Suprapubic skin (tissue), 4 donors: ENCODE measurements at places on chromosomes 6 and 20.

GRCh38 chr6:53358440-53359094, 9.8 kb upstream of the ELOVL5 start:
- DNase-seq: no peak

GRCh38 chr6:52544602-52545405, 32.1 kb downstream of the TRAM2 start:
- no peak for DNase-seq

DNA sequence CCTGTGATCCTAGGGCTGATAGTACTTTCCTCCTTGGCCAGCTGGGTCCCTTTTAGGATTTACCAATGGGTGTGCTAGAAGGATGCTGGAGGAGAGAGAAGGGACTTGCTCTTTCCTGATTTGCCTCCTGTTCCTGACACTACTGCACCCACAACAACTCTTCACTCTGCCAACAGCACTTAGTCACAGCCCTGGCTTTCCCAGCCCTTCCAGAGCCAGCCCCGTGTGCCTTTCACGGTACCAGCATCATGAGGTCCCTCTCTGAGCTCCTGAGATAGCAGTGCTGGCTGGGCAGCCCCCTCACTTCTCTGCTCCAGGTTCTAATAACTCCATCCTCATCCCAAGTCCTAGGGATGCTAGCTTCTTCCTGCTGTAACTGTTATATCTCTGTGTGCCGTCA, 80.9 kb downstream of the DNAH8 start:
- DNase-seq: no peak

DNA sequence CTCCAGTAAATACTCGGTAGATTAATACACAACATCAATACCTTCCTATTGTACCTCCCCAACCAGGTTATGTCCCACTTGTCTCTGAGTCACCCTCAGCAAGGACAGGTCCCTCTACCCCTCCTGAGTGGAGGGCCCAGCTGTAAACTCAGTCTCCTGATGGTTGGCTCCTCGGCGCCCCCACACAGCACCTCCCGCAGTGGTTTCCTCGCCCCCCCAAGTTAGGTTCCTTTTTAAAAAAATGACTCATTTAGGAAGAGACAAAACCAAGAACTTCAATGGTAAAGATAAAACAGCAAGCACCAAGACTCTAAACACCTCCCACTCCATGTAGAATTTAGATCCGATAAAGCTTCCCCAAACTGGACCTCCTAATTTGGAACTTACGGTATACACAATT, 83.5 kb downstream of the TRERF1 start:
- peak; percentile 45 for DNase-seq

DNA sequence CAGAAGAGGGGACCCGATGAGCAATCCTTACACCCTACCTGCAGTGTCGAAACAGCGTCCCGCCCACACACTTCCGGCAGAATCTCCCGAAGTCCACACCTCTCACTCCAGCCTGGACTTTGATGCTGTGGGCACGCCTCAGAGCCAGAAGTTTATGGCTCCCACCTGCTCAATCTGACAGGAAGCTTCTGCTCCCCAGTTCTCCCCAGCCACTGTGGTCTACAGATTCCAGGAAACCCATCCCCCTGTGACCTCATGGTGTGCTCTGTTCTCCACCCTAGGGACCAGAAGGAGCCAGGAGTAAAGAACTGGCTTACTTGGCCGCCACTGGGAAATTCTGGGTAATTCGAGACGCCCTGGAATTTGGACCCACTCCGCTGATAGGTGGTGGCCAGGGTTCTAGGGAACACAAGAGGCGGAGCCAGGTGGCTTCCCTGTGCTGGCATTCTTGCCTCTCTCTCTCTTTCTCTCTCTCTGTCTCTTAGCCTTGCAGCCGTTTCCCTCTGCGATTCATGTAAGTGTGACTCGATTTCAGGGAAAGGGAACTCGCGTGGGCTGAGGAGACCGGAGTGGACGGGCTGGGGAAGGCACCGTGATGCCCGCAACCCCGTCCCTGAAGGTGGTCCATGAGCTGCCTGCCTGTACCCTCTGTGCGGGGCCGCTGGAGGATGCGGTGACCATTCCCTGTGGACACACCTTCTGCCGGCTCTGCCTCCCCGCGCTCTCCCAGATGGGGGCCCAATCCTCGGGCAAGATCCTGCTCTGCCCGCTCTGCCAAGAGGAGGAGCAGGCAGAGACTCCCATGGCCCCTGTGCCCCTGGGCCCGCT, at the start of gene TRIM15:
Gene TRIM15, plus strand, starts transcription at position 457 of the 828 bp plus-strand sequence. Its CDS starts 139 bp downstream, at position 596.
- no peak for DNase-seq

DNA sequence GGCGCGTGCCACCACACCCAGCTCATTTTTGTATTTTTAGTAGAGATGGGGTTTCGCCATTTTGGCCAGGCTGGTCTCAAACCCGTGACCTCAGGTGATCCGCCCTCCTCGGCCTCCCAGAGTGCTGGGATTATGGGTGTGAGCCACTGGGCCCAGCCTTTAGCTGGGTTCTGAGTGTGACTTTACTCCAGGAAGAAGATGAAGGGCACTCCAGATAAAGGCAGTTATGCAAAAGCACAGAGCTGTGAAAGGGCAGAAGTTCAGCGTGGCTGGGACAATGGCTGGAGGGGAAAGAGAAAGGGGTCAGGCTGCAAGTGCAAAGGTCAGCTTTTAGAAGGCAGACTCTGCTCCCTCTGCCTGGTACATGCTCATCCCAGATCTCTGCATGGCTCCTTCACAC, 39.7 kb downstream of the MAP3K5 start:
- DNase-seq: no peak

DNA sequence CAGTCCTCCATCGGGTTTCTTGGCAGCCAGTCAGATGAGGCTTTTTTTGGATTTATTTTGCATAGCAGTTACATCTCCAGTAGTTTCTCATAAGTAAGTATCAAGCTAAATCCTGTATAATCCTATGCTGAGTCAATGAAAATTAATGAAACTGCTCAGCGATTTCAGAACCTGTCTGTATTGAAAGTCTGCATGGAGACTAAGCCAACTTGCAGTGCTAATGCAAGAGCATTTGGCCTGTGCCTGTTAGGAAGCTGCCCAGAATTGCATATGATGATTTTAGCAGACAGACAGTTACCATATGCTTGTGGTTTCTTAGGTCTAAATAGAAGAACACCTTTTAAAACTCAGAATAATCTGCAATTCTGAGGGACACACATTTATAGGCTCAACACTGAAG, 25.2 kb upstream of the LRRN4 start:
- DNase-seq: no peak

DNA sequence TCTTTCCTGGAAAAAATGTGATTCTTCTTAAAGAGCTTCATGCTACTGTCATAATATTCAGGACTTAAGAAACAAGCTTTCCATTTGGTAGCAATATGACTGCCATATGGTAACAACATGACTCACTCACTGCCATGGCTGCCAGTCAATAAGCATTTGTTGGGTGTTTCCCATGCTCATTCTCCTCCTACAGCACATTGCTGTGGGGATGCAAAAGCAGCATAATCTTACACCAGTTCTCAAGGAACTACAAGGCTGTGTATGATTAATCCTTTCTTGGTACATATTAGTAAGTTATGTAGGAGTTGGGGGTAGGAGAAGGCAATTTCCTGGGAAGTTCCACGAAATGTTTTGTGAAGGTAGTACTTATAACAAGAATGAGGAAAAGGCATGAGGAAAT, 76.7 kb downstream of the CEP162 start:
- no peak for DNase-seq

DNA sequence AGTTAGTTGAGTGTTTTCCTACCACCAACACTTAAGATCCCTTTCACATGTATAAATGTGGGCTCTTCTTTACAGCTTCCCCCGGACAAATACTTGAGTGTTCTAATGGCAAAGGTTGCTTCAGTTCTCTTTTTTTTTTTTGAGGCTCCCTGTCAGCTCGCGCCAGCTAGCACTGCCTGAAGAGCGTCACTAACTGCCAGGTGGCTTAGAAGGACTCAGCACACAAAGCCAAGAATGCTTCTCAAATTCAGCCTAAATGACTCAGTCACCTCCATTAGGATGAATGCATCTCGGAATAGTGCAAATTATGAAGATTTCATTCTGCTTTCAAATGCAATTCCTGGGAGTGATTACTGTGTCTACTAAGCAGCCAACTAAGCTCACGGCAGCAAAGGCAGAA, 150.7 kb upstream of the BTBD3 start:
- DNase-seq: no peak

GRCh38 chr6:121112356-121112755, 221.9 kb downstream of the TBC1D32 start:
- DNase-seq: no peak

GRCh38 chr20:42340368-42340767, 722.2 kb upstream of the CHD6 start:
- no peak for DNase-seq

- no peak for DNase-seq
Observed at GRCh38 chr6:43298565-43299337, 691 bp downstream of the SLC22A7 start.

GRCh38 chr6:148974351-148974750, 227.5 kb downstream of the UST start:
- no peak for DNase-seq

GRCh38 chr6:47581591-47581990, 104.0 kb downstream of the CD2AP start:
- no peak for DNase-seq

GRCh38 chr20:62774762-62775161, 21.5 kb upstream of the MRGBP start:
- no peak for DNase-seq

- DNase-seq: no peak
Observed at GRCh38 chr6:139325686-139326085, 33.9 kb upstream of the TXLNB start.

GRCh38 chr6:94414041-94414440, 994.7 kb upstream of the EPHA7 start:
- no peak for DNase-seq

- DNase-seq: peak; percentile 63
Observed at GRCh38 chr20:47927385-47927851, 142.1 kb upstream of the SULF2 start.

- no peak for DNase-seq
Observed at GRCh38 chr6:81843302-81843701, 90.8 kb upstream of the TENT5A start.

DNA sequence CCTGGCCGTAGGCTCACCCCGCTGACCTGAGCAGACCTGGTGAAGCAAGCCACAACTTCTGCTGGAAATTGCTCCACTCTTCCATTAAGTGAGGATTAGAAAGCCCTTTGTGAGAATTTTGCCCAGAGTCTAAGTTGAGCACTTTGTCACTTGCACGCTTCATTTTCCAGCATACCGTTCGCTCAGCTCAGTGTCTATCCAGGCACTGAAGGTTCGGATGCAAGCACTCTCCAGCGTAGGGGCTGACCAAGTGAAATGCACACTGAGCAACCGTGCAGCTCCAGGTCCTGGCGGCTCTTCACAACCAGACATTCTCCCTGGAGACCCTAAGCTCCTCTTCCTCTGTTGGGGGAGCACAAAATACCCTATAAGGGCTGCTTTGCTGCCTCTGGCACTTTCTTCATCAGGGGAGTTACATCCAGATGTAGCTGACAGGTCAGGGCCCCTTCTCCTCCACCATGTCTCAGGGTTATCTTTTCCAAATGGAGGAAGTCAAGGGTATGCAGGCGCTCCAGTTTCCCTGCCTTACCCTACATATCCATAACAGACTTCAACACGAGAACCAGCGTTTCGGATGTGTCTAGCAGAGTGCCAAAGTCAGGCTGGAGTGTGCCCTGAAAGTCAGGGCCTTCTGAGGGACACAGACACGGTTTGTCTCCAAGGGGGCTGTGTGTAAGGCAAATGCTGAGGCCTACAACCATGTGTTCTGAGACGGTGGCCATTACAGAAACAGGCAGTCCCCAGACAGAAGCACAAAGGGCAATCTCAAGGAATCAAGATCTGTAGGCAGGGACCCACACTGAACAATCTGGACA, 146.7 kb upstream of the AFDN start:
- DNase-seq: no peak

DNA sequence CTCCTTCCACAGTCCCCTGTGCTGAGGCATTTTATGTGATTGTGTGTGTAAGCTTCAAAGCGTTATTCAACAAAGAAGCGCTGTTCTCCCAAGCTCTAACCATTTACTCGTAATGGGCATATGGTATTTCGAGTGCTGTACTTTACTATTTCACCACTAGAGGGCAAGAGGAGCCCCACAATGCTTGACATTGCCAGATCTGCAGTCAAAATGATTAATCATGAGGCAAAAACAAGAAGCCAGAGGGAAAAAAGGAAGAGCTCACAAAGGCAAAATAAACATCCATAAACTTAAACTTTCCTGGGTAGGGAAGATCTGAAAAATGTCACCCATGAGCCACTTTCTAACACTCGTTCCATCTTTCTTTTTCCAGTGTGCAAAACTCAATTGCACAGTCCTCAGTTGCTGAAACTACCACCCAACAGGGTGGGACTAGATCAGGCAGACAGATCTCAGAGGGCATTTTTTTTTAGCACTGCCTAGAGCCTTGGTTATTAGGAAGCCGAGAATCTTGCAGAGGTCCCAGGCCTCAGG, 215.0 kb upstream of the PLCB4 start:
- no peak for DNase-seq

DNA sequence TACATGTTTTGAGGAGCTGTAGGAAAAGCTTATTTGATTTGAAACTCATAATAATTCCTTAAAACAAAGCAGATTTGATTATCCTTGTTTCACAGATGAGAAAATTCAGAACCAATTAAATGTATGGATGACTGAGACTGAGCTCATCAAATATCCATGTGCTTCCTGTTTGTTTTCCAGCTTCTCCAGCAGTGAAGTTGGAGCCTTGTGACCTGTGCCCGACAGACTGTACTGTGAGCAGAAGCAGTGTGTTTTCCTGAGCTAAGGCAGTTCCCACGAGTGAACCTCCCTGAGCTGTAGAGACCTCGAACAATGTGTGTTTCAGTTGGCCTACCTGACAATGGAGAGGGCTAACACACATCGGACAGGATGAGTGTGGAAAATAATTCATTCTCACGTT, 599.5 kb upstream of the NRSN1 start:
- no peak for DNase-seq

DNA sequence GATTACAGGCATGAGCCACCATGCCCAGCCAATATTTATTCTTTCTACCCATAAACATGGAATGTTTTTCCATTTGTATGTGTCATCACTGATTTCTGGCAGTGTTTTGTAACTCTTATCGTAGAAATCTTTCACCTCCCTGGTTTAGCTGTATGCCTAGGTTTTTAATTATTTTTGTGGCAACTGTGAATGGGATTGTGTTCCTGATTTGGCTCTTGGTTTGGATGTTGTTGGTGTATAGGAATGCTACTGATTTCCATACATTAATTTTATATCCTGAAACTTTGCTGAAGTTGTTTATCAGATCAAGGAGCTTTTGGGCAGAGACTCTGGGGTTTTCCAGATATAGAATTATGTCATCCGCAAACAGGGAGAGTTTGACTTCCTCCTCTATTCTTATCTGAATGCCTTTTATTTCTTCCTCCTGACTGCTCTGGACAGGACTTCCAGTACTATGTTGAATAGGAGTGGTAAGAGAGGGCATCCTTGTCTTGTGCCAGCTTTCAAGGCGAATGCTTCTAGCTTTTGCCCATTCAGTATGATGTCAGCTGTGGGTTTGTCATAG, 198.6 kb downstream of the ZDHHC14 start:
- DNase-seq: no peak

GRCh38 chr20:62177307-62177706, 5.5 kb upstream of the MTG2 start:
- DNase-seq: no peak

GRCh38 chr6:33868141-33868540, 64.3 kb upstream of the MLN start:
- no peak for DNase-seq

- DNase-seq: no peak
Observed at GRCh38 chr20:57261457-57262251, 4.8 kb downstream of the BMP7 start.
